ENCODE measurements at places on chromosomes 3 and 15.

- DNase-seq: peak; percentile 99
Measured at GRCh38 chr15:48802867-48803266, 8.0 kb downstream of the CEP152 start.

GRCh38 chr15:70171256-70171886 is 73.7 kb upstream of the TLE3 start:
- DNase-seq: no peak

DNA sequence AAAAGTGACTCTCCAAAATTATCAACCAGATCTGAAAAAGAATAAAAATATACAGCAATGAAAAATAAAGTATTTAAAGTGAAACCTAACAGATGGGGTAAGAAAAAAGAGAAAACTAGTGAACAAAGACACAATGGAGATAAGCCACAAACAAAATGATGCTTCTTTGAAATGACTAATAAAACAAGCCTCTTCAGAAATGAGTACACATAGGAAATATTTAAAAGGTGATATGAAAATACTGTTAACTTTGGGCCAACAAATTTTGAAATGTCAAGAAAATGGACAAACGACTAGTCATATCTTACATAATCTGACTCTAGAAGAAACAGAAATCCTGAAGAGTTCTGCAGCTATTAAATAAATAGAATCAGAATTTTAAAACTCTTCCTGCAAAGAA is 164.2 kb downstream of the ERC2 start:
- DNase-seq: no peak

GRCh38 chr3:170277833-170278580 is 55.8 kb downstream of the PRKCI start:
- no peak for DNase-seq

- no peak for DNase-seq
Measured at GRCh38 chr3:39573392-39573791, 105.9 kb downstream of the MOBP start.
